ENCODE measurements at places on chromosomes 13 and 19. TPM values are rescaled to one million over a fixed set of nuclear protein-coding genes. Genes with fewer than 3 reads are reported as not detected.

DNA sequence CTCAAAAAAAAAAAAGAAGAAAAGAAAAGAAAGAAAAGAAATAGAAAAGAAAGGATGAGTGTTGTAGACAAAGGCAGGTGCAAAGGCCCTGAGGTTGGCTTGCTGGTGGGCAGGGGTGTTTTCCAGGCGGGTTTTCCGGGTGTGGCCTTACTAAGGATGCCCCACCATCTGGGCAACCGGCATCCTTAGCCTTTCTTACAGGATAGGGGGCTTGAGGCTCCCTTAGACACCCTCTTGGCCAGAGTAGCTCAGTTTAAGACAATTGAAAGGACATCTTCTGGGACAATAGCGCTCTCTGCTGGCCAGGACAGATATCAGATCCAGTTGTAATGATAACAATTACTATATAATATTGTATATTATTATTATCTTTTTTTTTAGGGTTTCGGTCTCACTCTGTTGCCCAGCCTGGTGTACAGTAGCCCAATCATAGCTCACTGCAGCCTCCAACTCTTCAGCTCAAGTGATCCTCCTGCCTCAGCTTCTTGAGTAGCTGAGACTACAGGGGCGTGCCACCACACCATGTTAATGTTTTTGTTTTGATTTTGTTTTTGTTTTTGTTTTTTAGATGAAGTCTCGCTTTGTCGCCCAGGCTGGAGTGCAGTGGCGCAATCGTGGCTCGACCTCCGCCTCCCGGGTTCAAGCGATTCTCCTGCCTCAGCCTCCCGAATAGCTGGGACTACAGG, 1.4 kb upstream of the QTRT1 start:
- H3K4me1 ChIP-seq: peaks cover 2% of the 10 kb centered on the region
- no peak overlapping the region for H3K4me3 ChIP-seq

DNA sequence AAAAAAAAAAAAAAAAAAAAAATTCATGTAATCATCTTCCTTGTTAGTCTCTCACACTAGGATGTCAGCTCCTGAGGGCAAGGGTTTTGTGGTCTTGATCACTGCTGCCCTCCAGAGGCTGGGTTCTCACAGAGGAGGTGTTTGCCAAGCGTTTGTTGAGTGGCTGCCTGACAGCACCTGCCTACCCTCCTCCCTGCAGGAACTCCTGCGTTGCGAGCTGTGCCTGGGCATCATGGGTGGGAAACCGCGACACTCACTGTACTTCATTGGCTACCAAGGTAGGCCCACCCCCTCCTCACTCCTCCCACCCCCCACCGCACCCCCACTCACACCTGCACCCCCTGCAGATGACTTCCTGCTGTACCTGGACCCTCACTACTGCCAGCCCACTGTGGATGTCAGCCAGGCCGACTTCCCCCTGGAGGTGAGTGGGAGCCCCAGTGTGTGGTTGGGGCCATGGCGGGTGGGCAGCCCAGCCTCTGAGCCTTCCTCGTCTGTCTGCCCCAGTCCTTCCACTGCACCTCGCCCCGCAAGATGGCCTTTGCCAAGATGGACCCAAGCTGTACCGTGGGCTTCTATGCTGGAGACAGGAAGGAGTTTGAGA, 8.1 kb downstream of the ATG4D start:
- H3K27me3 ChIP-seq: no peaks in the 10 kb centered on the region
- no peaks in the 10 kb centered on the region for H3K4me1 ChIP-seq
- H3K27ac ChIP-seq: no peak overlapping the region
- peaks cover 41% of the 10 kb centered on the region for H3K36me3 ChIP-seq
- peak; percentile 46 for DNase-seq

IGLON5 gene
- total RNA-seq: not detected

- H3K36me3 ChIP-seq: no peaks in the 10 kb centered on the region
- no peaks in the 10 kb centered on the region for H3K27me3 ChIP-seq
- H3K27ac ChIP-seq: no peak overlapping the region
- DNase-seq: no peak
- H3K4me3 ChIP-seq: no peak overlapping the region
These were observed 12.0 kb downstream of the CERS4 start for GRCh38 chr19:8221161-8221560.

DNA sequence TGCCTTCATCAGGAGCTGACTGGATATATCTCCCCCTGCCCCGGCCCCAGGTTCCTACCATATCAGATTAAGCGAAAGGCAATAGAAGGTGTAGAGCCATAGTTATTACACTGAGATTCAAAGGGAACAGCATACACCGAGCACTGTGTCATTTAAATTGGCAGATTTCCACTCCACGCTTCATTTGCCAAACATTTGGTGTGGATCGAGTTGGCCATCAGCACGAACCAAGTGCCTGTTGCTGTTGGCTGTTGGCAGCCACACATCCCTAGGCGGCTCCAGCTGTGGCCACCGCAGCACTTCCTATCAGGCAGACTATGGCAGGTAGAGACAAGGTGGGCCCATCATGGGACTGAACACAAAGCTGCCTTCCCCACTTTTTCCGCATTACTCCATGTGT, 115.8 kb downstream of the CCNA1 start:
- no peak overlapping the region for H3K27ac ChIP-seq
- no peaks in the 10 kb centered on the region for H3K4me1 ChIP-seq
- no peak overlapping the region for H3K4me3 ChIP-seq
- no peaks in the 10 kb centered on the region for H3K27me3 ChIP-seq
- no peaks in the 10 kb centered on the region for H3K36me3 ChIP-seq

GRCh38 chr19:15294561-15294990, 37.8 kb downstream of the BRD4 start:
- H3K36me3 ChIP-seq: peaks cover 2% of the 10 kb centered on the region
- DNase-seq: no peak
- H3K27ac ChIP-seq: no peak overlapping the region
- H3K27me3 ChIP-seq: no peaks in the 10 kb centered on the region
- H3K4me1 ChIP-seq: peaks cover 65% of the 10 kb centered on the region

MED25 gene
- total RNA-seq: 22.2 TPM

DNA sequence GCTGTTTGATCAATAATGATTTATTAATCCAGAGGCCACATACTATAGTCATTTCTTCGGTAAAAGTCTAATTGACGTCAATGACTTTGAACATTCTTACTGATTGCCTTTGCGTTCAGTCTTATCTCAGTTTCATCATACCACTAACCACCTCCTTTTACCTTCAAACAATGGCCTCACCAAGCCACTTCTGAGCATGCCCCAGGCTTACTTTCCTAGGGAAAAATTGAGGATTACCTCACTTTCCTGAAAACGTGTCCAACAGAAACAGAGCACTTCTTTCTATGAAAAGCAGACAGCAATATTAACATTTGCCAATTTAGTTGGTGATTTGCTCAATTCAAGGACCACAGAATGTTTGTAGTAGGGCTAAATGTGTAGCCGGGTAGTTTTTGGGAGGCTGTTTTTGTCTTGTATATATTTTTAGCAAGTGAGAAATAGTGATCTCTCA, 157.6 kb downstream of the KLF5 start:
- no peak for DNase-seq
- H3K27me3 ChIP-seq: no peaks in the 10 kb centered on the region
- no peaks in the 10 kb centered on the region for H3K4me1 ChIP-seq
- no peak overlapping the region for H3K27ac ChIP-seq
- H3K4me3 ChIP-seq: no peak overlapping the region
- no peaks in the 10 kb centered on the region for H3K36me3 ChIP-seq

DNA sequence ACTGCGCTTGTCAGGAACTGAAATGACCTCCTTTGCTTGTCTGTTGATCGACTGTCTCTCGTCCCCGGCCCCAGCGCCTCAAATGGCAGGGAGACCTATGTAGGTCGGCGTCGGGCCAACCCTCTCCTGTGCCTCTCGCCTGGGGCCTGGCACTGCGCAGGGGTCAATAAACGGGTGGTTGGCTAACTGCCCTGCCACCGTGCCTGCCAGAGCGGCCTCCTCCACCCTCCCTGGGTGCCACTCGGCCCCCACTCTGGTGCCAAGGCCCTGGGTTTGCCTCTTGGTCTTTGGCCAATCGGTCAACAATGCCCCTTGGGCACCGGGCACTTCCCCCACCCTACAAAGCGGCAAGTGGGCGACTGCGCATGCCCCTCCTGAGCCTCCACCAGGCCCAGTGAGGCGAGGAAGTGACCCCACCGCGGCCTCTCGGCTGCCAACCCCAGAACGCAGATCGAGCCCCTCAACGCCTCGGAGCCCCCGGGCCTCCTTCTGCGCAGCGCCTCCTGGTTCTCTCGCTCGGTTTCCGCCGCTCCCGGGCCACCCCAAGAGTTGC, 1.1 kb downstream of the KEAP1 start:
- peak overlapping the region; percentile 87 for H3K4me3 ChIP-seq
- H3K27ac ChIP-seq: peak overlapping the region; percentile 96
- peak; percentile 68 for DNase-seq
- H3K27me3 ChIP-seq: no peaks in the 10 kb centered on the region
- H3K4me1 ChIP-seq: no peaks in the 10 kb centered on the region

PROZ gene
- total RNA-seq: not detected

GRCh38 chr13:67844574-67844973, 614.4 kb upstream of the PCDH9 start:
- H3K27ac ChIP-seq: no peak overlapping the region
- H3K27me3 ChIP-seq: no peaks in the 10 kb centered on the region
- no peak overlapping the region for H3K4me3 ChIP-seq
- no peak for DNase-seq
- no peaks in the 10 kb centered on the region for H3K4me1 ChIP-seq

All from SJCRH30 (cell line).